ENCODE measurements at places on chromosomes 1 and 21. TPM values are rescaled to one million over a fixed set of nuclear protein-coding genes. Genes with fewer than 3 reads are reported as not detected.

The PLA2G2D gene
- total RNA-seq = not detected

The HMGB4 gene
- total RNA-seq = not detected

- H3K4me1 ChIP-seq = no peaks in the 10 kb centered on the region
- no peak overlapping the region for H3K4me3 ChIP-seq
- no peaks in the 10 kb centered on the region for H3K27me3 ChIP-seq
- no peak for DNase-seq
- no peaks in the 10 kb centered on the region for H3K36me3 ChIP-seq
Measured at GRCh38 chr1:106785176-106785575, 271.3 kb upstream of the PRMT6 start.

GRCh38 chr1:58568271-58568860 is 8.7 kb downstream of the TACSTD2 start:
- H3K4me3 ChIP-seq = no peak overlapping the region
- H3K27me3 ChIP-seq = peaks cover 4% of the 10 kb centered on the region
- H3K36me3 ChIP-seq = no peaks in the 10 kb centered on the region
- peaks cover 4% of the 10 kb centered on the region for H3K4me1 ChIP-seq

GRCh38 chr1:219188331-219188803 is 14.7 kb downstream of the LYPLAL1 start:
- H3K36me3 ChIP-seq = no peaks in the 10 kb centered on the region
- H3K27ac ChIP-seq = peak overlapping the region; percentile 70
- peak; percentile 57 for DNase-seq
- H3K4me3 ChIP-seq = peak overlapping the region; percentile 32
- peaks cover 30% of the 10 kb centered on the region for H3K4me1 ChIP-seq
- no peaks in the 10 kb centered on the region for H3K27me3 ChIP-seq

DNA sequence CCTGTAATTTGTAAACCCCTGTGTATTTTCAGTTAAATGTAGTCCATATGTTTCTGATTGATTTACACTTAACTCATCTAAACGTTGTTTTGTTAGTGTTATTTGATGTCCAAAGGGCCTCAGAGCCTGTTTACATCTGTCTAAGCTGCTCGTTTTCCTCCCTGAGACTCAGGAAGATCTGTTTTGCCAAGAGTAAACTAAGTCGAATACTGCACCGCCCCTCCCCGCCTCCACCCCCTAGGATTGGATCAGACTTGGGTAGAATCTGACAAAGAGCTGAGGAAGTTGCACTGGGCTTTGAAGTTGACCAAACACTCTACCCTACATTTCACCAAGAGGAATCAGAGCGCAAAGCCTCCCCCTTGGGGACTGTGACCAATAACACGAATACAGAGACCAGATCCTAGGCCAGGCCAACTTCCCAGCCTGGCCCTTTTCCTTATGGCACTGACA is 206.9 kb upstream of the LMO4 start:
- H3K27ac ChIP-seq = no peak overlapping the region
- no peak overlapping the region for H3K4me3 ChIP-seq
- peaks cover 2% of the 10 kb centered on the region for H3K27me3 ChIP-seq
- DNase-seq = no peak

DNA sequence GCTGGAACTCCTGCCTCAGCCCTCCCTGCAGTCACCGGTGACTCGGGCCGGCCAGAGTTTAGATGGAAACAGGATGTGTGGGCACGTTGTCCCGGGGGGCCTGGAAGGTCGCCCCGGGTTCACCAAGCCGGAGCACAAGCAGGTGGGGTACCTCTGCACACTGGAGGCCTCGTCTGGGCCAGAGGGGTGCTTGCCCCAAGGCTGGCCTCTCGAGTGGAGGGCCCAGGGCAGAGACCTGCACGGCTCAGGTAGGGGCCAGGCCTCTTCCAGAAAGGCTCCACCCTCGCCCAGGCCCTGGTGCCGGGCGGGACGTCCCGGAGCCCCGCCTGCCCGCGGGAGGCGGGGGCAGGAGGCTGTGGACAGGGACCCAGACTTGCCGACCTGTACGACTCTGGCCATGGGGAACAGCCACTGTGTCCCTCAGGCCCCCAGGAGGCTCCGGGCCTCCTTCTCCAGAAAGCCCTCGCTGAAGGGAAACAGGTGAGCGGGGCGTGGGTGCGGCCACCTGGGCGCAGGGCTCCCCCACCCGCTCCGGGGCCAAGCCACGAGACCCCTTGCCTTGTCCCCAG is at the start of gene PLEKHN1:
Gene PLEKHN1 (plus strand): TSS at position 348 of the 569 bp plus-strand sequence. CDS start 50 bp downstream, at position 398.
- H3K27ac ChIP-seq = peak within 1 kb of the TSS; percentile 47
- peak within 1 kb of the TSS; percentile 60 for H3K4me3 ChIP-seq
- H3K4me1 ChIP-seq = peaks cover 11% of the 10 kb centered on the region
- DNase-seq = peak; percentile 17

DNA sequence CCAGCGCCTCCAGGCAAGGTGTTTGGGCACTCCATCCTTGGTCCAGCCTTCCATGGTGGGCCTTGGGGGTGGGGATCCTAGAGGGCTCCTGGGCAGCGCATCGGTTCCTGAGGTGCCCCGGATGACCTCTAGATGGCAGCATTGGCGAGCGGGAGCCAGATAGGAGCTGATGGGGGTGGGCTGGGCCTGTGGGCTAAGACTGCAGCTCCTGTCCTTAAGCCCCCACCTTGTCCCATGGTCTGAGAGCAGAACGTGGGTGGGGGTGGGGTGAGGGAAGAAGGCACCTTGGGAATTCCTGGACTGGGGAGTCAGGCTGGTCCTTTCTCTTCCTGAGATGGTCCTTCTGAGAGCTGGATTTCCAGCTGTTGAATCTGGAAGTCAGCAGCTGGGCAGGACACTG is 93.4 kb upstream of the CSF3R start:
- no peaks in the 10 kb centered on the region for H3K36me3 ChIP-seq
- DNase-seq = peak; percentile 49
- no peak overlapping the region for H3K27ac ChIP-seq
- H3K27me3 ChIP-seq = no peaks in the 10 kb centered on the region
- H3K4me3 ChIP-seq = no peak overlapping the region

GRCh38 chr1:114157275-114157660 is 3.6 kb upstream of the SYT6 start:
- no peak overlapping the region for H3K27ac ChIP-seq
- no peak for DNase-seq
- H3K27me3 ChIP-seq = peaks cover 46% of the 10 kb centered on the region
- H3K4me3 ChIP-seq = no peak overlapping the region
- no peaks in the 10 kb centered on the region for H3K4me1 ChIP-seq
- no peaks in the 10 kb centered on the region for H3K36me3 ChIP-seq
